ENCODE measurements at places on chromosomes 1 and 21. TPM values are rescaled to one million over a fixed set of nuclear protein-coding genes. Genes with fewer than 3 reads are reported as not detected.

CFHR1 gene
- total RNA-seq = 0.56 TPM

OLIG2 gene
- total RNA-seq = 5.4 TPM

ACADM gene
- total RNA-seq = 59.5 TPM

USH2A gene
- 0.14 TPM for total RNA-seq

BSND gene
- total RNA-seq = not detected

CLCA4 gene
- total RNA-seq = not detected
